ENCODE measurements at places on chromosomes 6 and 20.

- no peak for DNase-seq
These were observed 44.7 kb upstream of the GRIK2 start for GRCh38 chr6:101348816-101349215.

GRCh38 chr6:14640631-14641030, 523.1 kb downstream of the CD83 start:
- no peak for DNase-seq

GRCh38 chr20:10496465-10496864, 61.4 kb downstream of the SLX4IP start:
- DNase-seq = no peak

GRCh38 chr6:34855463-34855862, 32.4 kb downstream of the TAF11 start:
- no peak for DNase-seq

GRCh38 chr6:99189823-99190721, 159.4 kb downstream of the FAXC start:
- DNase-seq = no peak

DNA sequence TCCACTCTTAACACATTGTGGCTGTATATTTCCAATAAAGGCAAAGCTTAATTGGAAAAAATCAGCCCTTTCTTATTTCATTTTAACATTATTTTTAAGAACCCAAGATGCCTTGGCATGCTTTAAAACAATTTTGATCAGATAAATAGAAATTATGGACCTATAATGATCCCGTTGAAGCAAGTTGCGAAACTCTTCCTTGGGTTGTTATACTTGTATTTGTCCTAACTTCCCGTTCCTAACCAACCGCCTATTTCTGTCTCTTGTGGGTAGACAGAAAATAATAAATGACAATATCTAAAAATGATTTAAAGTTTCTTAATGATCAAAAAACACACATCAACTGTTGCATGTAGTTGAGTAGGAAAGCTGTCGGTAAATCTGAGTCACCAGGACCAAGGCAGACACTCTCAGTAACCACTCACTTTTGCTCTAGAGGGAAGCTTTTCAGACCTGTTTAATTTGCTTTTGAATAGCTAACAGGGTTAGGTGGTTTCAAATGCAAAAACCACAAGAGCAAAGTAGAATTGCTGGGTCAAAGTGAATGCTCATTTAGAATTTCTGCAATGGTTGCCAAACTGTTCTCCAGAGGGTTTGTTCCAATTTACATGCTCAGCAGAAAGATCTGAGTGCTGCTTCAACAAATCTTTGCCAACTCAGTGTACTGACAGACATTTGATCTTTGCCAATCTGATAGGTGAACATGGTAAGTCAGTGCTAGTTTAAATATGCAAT, 34.2 kb upstream of the KCNK5 start:
- DNase-seq = no peak

All from astrocyte of the spinal cord (primary cell).